ENCODE measurements at places on chromosomes 11 and 22. TPM values are rescaled to one million over a fixed set of nuclear protein-coding genes. Genes with fewer than 3 reads are reported as not detected.

GRCh38 chr22:21690401-21690801, 24.6 kb downstream of the PPIL2 start:
- ATAC-seq = no peak

Gene MAPK8IP2
- 3.7 TPM for total RNA-seq

Gene NUP160
- 24.2 TPM for total RNA-seq

DNA sequence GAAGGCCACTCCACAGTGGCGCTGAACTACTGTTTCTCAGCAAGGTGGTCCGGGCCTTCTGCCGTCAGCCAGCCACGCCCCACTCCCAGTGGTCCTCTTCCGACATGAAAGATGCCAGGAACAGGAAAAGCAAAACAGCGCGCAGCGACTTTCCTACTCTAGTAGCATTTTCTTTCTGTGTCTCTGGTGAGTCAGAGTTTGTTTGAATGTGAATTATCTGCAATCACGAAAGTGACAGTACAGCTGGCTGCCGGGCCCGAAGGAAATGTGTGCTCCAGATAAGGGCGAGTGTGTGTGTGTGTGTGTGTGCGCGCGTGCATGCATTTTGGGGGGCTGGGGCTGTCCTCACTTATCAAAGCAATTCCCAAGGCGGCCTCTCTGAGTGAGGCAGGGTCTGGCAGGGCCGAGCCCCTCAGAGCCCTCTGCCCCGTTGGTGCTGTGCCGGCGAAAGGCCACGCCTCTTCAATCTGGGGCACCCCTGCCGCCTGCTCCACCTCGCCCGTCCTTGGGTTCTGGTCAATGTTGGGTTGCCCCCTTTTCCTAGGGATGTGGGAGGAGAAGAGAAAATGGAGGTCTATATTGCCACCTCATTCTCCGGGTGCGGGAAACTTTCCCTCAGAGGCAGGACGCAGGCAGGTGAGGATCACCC, 288.5 kb downstream of the KIRREL3 start:
- ATAC-seq = no peak

DNA sequence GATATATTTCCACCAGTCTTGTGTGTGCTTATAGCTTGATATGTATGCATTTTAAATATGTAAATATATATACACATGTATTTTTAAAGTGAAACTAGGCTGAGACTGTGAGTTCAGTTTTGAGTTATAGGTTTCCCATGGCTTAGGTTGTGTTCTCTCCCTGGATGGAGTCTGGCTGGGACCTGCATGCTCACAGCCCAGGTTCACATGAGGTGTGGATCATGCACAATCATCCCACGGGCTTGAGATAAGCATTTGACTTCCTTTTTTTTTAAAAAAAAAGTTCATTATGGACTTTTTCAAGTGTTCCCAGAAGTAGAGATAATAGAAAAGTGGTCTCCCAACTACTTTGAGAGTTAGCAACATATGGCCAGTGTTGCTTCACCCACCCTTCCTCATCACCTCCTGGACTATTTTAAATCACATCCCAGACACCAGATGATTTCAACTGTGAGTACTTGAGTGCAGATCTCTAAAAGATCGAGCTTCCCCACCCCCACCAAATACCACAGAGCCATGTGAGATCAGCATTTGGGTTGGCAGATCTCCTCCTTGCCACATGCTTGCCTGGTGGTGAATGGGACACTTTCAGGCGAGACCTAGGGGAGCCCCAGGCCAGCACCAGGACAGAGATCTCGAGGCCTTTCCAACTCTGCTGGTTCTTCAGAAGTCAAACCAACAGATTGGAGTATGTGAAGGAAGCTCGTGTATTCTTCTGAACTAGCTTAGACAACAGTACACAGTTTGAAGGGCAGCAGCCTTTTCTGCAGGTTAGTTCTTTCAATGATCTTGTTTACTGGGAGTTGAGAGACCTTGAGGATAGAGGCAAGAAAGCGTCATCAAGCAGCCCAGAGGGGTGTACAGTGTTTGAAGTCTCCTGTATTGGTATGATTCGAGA, 15.9 kb downstream of the MED15 start:
- no peak for ATAC-seq

- no peak for ATAC-seq
These were observed 25.9 kb downstream of the PTDSS2 start for GRCh38 chr11:475941-476340.

GRCh38 chr22:38286915-38287669, 14.3 kb upstream of the TMEM184B start:
- no peak for ATAC-seq

- ATAC-seq = peak; percentile 79
These were observed 4.7 kb downstream of the YPEL4 start for GRCh38 chr11:57644748-57645688.

- ATAC-seq = no peak
These were observed 62.4 kb downstream of the PARVG start for GRCh38 chr22:44242946-44243724.

- no peak for ATAC-seq
These were observed 21.9 kb upstream of the OAF start for GRCh38 chr11:120188811-120189455.

- ATAC-seq = no peak
These were observed 6.0 kb downstream of the NIPSNAP1 start for GRCh38 chr22:29574762-29575450.

GRCh38 chr11:79209540-79210266, 231.1 kb downstream of the TENM4 start:
- ATAC-seq = no peak

Gene CASP12
- 2.3 TPM for total RNA-seq

- no peak for ATAC-seq
These were observed 487.7 kb upstream of the API5 start for GRCh38 chr11:42824067-42824466.

- ATAC-seq = no peak
These were observed 112.1 kb upstream of the SPON1 start for GRCh38 chr11:13850231-13851005.

DNA sequence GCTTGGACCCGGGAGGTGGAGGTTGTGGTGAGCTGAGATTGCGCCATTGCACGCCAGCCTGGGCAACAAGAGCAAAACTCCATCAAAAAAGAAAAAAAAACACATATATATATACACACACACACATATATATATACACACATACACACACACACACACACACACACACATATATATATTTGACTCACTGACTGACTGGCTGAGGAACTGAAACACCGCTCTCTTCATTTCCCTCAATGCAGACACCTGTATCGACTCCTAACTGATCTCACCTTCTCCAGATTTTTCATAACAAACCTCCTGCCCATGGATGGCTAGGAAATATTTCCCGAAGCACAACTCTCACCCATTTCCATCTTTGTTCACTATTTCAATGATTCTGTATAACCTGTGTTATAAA, 140.7 kb upstream of the ANO3 start:
- ATAC-seq = no peak

- ATAC-seq = no peak
These were observed 28.3 kb upstream of the APOA1 start for GRCh38 chr11:116865696-116866095.

GRCh38 chr11:35242412-35243242, 103.7 kb downstream of the CD44 start:
- no peak for ATAC-seq

DNA sequence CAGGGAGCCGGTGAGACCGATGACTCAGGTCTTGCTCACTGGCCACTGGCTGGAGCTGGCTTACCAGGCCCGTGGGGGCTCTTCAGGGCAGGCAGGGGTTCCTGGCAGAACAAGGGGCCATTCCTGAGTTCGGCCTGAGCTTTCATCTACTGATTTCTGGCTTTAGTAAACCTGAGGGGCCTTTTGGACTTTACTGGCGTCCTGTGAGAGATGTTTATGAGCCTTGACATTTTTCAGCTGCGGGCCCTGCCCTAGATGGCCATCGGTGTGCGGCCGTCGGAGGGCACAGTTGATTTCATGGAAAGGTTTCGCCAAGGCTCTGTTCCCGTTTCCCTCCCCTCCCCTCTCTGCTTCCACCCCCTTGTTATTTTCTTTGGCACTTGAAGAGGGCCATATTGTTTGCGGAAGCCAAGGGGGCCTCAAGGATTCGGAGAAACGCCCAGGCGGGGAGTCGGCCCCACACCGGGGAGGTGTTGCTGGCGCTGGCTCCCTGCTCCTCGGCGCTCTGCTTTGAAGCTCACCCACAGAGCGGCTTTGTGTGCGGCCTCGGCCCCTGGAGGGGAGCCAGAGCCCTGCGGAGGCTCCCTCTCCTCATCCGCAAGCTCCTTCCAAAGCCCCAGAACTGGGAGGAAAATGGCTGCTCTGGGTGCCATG, 17.7 kb downstream of the ELF5 start:
- ATAC-seq = no peak

DNA sequence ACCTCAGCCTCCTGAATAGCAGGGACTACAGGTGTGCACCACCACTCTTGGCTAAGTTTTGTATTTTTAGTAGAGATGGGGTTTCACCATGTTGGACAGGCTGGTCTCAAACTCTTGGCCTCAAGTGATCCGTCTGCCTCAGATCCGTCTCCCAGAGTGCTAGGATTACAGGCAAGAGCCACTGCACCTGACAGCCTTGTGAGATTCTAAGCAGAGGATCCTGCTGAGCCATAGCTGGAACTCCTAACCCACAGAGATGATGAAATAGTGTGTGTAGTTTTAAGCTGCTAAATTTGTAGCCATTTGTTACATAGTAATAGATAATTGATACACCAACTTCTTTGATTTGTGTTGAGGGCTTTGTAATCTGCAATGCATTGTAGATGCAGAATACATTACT, 51.1 kb downstream of the CLMP start:
- ATAC-seq = no peak

DNA sequence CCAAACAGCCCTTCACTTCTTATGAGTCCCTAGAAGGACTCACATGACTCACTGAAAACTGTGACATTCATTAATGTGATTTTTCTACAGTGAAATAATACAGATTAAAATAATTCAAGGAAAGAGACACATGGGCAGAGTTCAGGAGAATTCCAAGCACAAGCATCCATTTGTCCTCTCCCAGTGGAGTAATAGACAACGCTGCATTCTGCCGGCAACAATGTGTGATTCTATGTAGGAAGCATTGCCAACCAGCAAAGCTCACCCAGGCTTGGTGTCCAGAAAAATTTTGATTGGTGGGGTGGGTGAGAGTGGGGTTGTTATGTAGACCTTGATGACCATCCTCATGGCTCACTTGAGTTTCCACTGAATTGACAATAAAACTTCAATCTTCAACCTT, 123.9 kb downstream of the VPREB1 start:
- ATAC-seq = no peak

- ATAC-seq = no peak
These were observed 24.8 kb downstream of the PAK1 start for GRCh38 chr11:77449060-77449521.

Gene CATSPERZ
- not detected for total RNA-seq

Gene TBX1
- total RNA-seq = 2.2 TPM

- no peak for ATAC-seq
These were observed 285.1 kb downstream of the TBC1D22A start for GRCh38 chr22:47047321-47048122.

GRCh38 chr11:30760345-30760744, 174.2 kb upstream of the MPPED2 start:
- ATAC-seq = no peak

GRCh38 chr11:103047837-103048236, 44.1 kb downstream of the DCUN1D5 start:
- no peak for ATAC-seq
